ENCODE measurements at places on chromosomes 3 and 15.

DNA sequence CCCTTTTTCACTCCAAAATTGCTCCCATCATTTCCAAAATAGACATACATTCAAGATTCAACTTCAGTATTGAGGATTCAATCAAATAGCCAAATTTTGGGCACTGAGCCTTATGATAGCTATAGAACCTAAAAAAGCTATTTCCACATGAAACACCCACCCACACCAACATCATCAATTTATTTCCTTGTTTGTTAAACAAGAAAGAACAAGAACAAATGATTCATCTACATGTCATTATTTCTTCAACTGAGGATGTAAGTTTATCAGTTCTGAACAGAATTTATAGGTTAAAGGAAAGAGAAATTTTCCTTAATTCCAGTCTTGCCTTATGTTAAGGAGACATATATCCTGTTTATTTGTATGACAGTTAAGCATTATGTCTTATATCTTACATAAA, 32.2 kb downstream of the DPPA2 start:
- no peak for DNase-seq

- no peak for DNase-seq
These were observed at the start of gene CEP70 for GRCh38 chr3:138594150-138594934. TSS of gene CEP70 (minus strand) at chr3:138594260. CDS start at chr3:138572927, 21,333 bp downstream.

- no peak for DNase-seq
These were observed 53.1 kb downstream of the MCF2L2 start for GRCh38 chr3:183375337-183375736.

- DNase-seq = no peak
These were observed 7.0 kb upstream of the ZXDC start for GRCh38 chr3:126482503-126483255.

GRCh38 chr3:155984791-155985417, 114.5 kb downstream of the GMPS start:
- DNase-seq = no peak

Measured in KG1 (cell line).